Stimulated activated CD8-positive, alpha-beta memory T cell treated with anti-CD3 and anti-CD28 coated beads, Interleukin-7, amount 100 ng/mL, for 48 hours (primary cell): ENCODE measurements at places on chromosomes 11 and 22.

DNA sequence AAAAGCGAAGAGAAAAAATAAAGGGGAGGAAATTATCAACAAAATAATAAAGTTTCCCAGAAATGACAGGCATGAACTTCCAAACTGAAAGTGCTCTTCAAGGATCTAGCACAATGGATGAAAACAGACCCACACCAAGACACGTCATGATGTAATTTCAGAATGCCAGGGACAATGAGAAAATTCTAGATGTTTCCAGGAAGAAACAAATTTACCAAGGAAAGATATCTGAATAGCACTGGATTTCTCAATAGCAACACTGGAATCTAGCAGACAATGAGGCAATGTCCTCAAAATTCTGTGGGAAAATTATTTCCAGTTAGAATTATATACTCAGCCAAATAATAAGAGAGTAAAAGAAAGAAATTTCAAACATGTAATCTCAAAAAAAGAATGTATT lies 46.0 kb downstream of the DENND5A start:
- no peak for DNase-seq

DNA sequence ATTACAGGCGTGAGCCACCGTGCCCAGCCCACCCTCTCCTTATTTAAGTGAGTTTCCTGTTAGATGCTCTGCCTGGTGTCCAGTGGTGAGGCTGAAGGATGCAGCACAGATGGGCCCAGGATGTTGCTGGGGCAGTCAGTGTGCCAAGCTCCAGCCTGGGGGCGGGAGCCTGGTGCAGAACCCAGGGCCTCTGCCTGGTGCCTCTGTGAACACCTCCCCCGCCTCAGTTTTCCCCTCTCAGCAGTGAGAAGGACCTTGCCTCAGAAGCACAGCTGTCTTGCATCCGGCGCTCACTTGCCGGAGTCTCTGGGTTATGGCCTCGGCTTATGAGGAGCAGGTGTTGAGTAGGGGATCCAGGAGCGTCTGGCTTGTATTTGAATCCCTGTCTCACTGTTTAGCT lies 116.2 kb downstream of the KIAA1671 start:
- DNase-seq: no peak

- no peak for DNase-seq
Observed at GRCh38 chr22:49763696-49764095, 64.0 kb downstream of the BRD1 start.

DNA sequence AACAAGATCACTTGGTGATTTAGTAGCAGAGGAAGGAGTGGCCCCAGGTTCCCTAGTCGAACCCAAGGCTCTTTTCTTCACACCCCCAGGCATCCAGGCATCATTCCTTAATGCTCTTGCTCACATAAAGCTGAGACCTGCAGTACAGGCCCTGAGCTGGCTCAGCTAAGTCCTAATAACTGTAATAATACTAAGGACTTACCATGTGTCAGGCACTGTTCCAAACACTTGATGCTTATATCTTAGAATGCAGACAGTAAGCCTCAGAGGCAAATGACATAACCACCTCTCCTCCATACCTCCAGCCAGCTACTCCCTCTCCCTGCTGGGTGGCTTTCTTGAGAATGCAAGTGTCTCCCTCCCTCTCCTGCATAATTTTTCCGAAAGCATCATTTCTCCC lies 33.2 kb downstream of the ANKK1 start:
- DNase-seq: no peak

- DNase-seq: no peak
Observed at GRCh38 chr11:12216041-12216451, 105.7 kb downstream of the MICAL2 start.

DNA sequence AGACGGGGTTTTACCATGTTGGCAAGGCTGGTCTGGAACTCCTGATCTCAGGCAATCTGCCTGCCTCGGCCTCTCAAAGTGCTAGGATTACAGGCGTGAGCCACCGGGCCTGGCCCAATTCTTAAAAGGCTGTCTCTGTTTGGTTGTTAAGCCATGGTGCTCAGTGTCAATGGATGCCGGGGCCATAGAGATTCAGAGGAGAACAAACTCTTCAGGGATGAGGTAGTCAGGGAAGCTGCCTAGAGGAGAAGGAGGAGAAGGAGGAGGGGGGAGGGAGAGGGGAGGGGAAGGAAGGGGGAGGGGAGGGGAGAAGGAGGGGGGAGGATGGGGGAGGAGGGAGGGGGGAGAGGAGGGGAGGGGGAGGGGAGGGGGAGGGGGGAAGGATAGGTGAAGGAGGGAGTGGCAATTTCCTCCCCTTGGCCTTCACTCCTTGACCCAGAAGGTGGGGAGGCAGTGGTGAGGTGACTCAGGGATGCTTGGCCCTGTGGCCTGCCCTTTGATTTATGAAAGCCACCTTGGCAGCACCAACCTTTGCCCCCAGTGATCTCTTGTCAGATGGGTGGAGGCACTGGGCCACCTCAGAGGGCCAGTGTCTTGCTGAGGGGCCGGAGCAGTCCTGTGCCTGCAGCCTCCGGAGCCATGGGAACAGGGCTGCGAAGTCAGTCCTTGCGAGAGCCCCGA lies at the start of gene C11orf86:
Gene C11orf86, plus strand, starts transcription at position 581 of the 681 bp plus-strand sequence. Its CDS starts 59 bp downstream, at position 640.
- no peak for DNase-seq

DNA sequence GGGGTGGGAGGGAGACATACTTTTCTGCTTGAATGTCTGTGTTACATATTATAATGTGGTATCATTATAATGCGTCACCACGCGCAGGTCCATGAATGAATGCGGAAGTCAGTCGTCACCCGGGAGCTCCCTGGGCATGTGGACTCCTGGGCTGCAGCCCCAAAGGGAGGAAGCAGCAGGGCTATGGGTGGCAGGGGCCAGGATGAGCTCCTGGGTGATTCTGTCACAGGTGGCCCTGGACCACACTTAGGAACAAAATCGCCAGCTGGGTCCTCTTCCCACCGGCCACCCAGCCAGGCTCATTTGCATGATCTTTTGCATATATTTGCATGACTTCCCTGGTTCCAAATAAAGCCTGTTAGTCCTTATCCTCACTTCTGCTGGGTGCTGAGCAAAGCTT lies 51.2 kb downstream of the KCNJ4 start:
- no peak for DNase-seq

DNA sequence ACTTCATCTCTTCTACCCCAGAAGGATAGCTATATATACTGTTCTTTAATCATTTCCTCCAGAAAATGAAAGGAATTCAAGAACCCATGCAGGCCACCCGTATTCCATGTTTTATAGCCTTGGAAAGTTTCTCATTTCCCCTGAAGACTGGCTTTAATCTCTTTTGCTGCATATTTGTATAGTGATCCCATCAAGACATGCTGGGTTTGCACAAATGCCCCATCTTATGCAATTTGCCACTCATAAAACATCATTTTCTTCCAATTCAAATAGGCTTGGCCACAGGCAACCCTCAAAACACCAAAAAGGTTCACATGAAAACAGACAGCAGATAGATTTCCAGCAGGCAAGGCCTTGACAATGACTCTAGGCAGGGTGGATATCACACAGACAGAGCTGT lies 28.3 kb upstream of the APOA1 start:
- DNase-seq: no peak

- DNase-seq: no peak
Observed at GRCh38 chr11:8339592-8340022, 75.9 kb upstream of the LMO1 start.

- no peak for DNase-seq
Observed at GRCh38 chr11:110182886-110183285, 89.7 kb downstream of the ZC3H12C start.

GRCh38 chr11:133977067-133977677 lies 20.4 kb upstream of the IGSF9B start:
- DNase-seq: no peak

GRCh38 chr11:17244046-17244445 lies 32.5 kb upstream of the NUCB2 start:
- no peak for DNase-seq

DNA sequence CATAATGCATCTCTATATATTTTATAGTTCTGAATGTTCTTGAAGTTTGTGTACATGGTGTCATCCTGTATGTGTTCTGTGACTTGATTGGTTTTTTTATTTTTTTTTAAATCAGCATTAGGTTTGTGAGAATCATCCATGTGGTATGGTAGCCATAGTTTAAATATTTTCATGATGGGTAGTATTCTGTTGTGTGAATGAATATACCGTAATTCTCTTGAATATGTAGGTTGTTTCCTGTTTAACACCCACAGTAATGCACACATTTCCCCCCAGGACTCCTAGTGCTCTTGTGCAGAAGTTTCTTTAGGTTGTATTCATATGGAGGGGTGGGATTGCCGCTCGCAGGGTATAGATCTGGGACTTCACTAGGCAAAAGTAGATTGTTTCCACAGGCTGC lies 2.0 kb downstream of the PACS1 start:
- no peak for DNase-seq

DNA sequence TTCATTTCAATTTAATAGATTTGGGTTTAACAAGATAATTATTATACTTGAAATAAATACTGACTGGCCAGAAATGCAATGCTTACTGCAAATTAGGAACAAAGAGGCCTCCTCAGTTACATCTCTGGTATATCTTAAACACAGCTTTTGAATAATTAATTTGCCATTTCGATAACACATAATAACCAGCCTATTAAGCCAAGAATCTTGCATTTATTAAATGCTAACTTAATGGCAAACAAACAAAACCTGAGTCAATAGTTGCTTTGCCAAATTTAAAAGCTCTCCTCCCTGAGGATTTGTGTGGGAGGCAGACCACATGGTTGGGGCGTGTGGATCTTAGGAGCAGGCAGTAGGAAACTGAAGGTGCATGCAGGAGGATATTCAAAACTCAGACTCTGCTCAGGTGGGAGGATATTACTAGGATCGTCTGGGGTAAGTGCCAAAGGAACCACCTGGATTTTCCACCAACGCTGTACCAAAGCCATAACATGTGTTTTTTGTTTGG lies 17.9 kb upstream of the FJX1 start:
- DNase-seq: no peak

DNA sequence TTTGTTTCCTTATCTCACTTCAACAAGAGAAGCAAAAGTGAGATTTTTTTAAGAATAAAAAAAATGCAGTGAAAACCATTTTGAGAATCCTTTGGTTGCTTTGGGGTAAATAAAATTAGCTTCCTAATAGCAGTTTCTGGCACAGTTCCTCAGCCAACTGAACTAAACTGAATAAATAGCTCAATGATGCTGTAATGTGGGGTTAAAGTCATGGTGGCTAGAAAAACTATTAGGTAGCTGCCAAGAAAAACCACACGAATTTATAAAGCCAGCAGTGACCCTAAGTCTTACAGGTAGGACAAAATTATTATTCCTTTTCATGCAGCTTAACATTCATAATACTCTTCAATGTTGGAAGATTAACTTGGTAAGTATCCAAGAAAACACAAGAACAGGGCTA lies 142.4 kb downstream of the APIP start:
- DNase-seq: no peak

DNA sequence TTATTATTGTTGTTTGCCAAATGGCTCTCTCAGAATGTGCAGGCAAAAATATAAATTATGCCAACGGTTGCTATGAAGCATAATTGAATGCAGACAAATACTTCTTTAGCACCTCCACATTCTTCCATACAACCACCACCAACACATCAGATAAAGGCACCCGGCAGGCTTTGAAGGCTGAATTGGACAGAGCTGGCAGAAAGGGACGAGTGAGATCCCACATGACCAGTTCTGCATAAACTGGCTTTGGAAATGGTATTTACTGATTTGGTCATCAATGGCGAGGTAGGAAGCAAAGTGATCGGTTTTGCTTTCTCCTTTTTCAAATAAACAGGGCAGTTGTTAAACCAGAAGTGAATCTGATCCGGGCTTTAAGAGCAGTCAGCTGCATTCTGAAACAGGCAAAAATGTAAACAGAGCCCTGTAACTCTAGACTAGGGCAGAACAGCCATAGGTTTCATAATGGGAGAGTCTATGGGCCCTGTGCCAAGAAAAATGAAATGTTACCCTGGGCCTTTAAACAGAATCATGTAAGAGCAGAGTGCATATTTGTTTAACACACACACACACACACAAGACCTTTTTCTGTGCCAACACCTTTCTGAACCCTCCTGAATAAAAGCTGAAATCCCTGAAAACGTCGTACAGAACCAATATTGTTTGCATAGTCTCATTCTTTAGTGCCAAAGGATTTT lies 97.7 kb downstream of the MPPED2 start:
- no peak for DNase-seq

DNA sequence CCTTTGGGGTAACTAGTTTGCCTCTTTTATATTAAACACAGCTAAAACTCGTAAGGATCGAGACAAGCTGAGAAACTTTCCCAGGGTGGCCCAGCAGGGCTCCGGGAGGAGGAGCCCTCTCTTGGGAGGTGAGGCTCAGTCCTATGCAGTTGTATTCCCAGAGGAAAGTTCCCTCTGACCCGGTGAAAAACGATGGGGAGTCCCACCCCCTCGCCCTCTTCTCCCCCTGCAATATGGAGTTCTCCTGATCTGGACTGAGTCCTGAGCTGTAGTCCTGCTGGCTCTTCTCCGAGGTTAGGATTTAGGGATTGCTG lies 1.3 kb downstream of the NTM start:
- no peak for DNase-seq

- DNase-seq: no peak
Observed at GRCh38 chr11:31702966-31703365, 108.2 kb downstream of the PAX6 start.
